ENCODE measurements at places on chromosomes 6 and 20.

- DNase-seq, result no peak
These were observed 27.0 kb downstream of the TMEM14A start for GRCh38 chr6:52697903-52698302.

DNA sequence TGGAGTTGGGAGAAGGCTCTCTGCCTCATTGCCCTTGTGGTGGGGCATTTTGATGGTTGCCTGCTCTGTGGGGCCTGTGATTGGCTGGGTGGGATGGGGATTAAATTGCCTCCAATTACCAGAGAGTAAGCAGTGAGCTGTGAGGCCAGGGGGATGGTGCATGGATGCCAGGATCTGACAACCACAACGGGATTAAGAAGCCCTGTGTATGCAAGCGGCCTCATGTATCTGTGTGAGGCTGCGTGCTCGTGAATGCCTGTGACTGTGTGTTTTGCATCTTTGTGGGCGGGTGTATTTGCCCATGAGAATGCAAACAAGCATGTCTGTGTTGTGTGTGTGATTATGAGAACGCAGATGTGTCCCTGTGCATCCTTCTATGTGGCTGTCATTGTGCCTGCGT, 46.1 kb downstream of the CD40 start:
- no peak for DNase-seq

DNA sequence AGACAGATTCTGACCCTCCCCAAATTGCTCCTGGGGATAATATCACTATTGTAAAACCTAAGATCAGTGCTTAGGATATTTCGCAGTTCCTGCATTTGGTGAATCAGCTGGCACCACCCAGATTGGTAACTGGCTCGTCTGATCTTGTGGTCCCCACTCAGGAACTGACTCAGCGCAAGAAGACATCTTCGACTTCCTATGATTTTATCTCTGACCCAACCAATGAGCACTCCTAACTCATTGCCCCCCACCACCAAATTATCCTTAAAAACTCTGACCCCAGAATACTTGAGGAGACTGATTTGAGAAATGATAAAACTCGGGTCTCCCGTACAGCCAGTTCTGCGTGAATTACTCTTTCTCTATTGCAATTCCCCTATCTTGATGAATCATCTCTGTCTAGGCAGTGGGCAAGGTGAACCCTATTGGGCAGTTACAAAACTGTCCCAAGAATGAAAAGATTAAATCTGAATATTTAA, 55.7 kb upstream of the PRND start:
- peak; percentile 29 for DNase-seq

DNA sequence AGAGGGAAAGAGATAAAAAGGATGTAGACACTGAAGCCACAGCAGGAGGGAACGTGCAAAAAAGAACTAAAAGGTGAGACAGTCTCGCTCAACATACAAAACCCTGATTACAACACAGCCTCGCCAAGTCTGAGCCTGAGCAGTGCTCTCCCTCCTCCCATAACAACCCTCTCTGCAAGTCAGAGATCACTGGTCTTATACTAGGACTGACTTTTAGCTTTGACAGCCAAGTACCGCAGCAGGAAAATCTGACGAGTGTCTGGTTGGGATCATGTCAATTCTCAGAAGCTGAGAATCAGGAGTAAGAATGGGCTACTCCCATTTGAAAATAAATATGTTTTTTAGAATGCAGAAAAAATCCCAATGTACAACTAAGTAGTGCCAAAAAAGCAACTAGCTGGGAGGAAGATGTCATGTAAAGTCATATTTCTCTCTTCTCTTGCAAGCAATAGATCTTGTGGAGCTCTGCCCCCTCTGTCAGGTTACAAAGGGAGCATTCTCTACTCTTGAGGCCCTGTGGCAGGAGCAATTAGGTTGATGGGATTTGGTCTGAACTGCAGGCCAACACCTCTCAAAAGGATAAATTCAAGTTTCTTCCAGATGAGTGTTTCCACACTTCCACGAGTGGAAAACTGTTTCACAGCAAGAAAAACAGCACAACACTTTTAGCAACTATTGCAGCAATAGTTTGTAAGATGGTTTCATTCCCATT, 118.9 kb upstream of the COL21A1 start:
- no peak for DNase-seq

DNA sequence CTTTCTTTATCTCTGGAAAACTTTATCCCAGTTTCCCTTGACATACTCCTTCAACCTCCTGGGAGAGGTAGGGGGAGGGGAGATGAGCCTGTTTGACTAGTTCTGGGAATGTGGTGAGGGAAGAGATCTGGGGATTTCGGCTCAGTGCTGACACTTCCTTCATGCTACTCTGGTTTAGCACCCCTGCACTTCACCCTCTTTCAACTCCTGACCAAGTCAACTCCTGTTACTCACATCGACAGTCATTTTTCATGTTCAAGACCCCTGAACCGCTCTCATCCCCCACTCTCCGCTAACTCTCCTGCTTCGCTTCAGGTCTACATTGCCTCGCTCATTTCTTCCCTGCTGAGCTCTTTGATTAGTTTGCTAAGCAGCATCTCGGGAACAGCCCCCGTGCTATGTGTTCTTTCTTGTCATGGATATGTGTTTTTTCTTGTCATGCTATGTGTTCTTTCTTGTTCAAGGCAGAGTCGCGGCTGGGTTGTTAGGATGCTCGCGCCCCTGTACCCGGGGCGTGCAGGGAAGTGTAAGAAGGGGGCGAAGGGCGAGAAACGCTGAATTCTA, 16.6 kb upstream of the TRIM27 start:
- DNase-seq, result peak; percentile 44

DNA sequence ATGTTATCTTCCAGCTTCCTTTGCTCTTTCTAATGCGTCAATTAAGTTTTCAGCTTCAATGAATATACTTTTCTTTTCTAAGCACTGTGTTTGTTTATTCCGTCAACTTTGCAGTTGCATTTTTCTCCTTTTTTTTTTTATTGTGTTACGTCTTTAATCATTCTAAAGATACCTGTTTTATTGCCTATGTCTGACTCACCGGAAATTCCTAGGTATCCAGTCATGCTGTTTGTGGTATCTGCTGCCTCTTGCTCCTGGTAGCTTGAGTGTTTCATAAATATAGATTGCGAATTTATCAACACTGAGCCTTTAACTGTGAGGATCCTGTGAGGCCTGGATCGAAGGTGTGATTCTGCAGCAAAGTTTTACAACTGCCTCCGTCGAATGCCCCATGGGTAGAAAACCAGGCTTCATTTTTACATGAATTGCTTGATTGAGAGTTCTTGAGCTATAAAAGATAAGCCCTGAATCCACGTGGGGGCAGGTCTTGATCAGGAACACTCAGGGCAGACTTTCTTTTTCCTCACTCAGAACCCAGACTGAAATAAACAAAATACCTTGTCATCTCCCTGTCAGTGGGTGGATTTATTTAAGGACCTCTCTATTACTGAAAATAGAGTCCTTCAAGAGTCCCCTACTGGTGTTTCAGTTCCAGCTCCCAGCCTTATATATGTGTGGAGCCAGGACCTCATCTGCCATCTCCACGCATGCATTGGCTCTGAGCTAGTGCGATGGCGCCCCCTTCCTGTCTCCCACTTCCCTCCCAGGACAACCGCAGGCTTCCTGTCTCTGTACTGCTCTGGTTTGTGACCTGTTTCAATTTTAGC, 60.1 kb upstream of the LRRC1 start:
- peak; percentile 52 for DNase-seq

- DNase-seq, result peak; percentile 79
These were observed 42.4 kb downstream of the PLAGL1 start for GRCh38 chr6:143965503-143966171.

DNA sequence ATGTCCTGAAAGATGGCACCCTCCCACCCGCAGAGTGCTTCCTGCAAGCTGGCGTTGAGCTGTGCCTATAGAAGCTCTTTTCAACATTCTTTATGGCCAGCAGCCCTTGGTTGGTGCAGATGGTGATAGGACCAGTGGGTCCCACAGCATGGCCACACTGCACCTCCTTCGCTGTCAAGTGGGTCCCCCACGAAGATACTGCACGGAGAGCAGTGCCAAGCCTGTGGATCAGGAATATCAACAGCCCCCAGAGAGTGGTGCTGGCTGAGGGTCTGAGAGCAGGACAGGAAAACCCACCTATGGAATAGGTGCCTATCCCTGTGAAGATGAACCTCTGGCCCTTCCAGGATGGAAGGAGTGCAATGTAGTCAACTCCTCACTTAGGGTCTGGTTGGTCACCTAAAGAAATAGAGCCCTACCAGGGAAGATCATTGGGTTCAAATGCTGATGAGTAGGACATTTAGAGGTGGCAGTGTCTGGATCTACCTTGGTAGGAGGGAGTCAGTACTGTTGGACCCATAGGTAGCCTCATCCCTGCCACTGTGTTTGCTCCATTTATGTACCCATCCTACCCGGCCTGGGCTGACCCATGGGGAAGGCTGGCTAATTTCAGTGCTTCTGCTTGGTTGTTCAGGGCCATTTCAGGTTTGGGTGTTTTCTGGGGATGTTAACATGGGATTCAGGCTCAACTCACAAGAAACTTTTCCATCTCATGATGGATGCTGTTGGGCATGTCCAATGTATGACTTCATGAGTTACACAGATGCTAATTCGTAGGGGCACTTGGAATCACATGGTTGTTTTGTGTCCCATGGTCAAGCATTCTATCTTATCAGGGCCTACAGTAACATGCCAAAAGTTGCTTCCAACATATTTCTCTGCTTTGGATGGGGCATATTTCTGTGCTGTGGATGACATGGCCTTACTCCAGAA, 33.4 kb upstream of the MICB start:
- DNase-seq, result no peak

DNA sequence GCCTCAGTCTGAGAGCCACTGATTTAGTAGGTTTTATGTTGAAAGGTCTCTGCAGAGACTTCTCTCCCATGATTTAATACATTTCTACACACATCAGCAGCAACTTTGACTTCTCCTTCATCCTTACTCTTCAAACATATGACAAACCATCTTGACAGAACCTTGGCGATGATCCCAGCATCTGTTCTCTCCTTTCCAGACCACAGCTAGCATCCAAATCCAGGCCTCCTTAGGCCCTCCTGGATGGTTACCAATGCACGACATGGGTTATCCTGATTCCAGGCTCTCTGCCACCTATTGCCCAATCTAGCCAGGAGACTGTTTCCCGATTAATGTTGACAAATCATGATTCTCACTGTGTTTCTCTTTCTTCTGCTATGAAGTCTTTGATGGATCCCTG, 16.8 kb downstream of the LAMA4 start:
- peak; percentile 73 for DNase-seq

- DNase-seq, result peak; percentile 67
These were observed 99.0 kb upstream of the KCNG1 start for GRCh38 chr20:51121901-51122412.

GRCh38 chr6:13467216-13467600, 20.2 kb downstream of the GFOD1 start:
- no peak for DNase-seq

- DNase-seq, result no peak
These were observed 234.9 kb upstream of the PLN start for GRCh38 chr6:118313208-118313607.

DNA sequence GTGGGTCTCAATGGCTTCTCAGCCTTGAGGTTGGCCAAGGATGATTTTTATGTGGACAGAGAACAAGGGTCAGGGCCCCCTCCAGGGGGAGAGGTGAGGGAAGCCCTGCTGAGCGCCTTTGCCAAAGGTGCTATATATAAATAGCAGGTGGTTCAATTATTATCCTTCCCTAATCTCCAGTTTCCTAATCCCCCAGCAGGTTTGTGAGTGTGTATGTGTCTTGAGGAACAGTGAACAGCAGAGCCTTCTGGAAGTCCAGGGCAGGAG, 3.2 kb upstream of the SIRPA start:
- DNase-seq, result no peak
